ENCODE measurements at places on chromosomes 16 and 17.

DNA sequence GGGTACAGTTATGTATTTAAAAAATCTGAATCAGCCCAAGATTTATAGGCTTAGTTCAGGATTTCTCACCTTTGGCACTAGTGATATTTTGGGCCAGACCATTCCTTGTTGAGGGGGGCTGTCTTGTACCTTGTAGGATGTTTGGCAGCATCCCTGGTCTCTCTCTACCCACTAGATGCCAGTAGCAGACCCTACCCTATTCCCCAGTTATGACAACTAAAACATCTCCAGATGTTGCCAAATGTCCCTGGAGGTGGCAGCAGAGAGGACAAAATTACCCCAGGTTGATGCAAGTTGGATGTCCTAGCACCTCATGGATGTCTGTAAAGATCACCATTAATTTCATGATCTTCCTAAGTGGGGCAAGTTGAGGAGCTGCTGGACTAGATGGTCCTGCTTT is 45.8 kb downstream of the SYT17 start:
- DNase-seq = no peak

GRCh38 chr16:51407199-51407598 is 256.1 kb upstream of the SALL1 start:
- DNase-seq = no peak

GRCh38 chr16:65284626-65285025 is 162.8 kb upstream of the CDH11 start:
- DNase-seq = no peak

DNA sequence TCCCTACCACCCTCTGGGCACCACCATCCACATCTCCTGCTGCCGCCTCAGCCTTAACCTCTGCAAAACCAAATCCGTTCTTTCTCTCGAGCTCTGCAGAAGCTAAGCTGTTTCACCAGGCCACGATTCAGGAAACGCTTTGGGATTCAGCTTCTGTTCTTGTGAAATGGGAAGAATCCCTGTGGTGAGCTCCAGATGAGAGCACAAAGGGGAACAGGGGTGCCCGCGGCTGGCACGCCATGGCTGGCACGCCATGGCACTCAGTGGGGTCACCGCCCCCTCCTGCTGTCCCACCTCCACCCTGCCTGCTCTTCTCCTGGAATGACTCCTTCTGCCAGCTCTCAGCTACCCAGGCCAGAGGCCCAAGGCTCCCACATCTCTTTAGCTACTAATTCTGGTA is 5.7 kb downstream of the QPRT start:
- no peak for DNase-seq

GRCh38 chr16:64375391-64375980 is 746.4 kb downstream of the CDH11 start:
- DNase-seq = no peak

DNA sequence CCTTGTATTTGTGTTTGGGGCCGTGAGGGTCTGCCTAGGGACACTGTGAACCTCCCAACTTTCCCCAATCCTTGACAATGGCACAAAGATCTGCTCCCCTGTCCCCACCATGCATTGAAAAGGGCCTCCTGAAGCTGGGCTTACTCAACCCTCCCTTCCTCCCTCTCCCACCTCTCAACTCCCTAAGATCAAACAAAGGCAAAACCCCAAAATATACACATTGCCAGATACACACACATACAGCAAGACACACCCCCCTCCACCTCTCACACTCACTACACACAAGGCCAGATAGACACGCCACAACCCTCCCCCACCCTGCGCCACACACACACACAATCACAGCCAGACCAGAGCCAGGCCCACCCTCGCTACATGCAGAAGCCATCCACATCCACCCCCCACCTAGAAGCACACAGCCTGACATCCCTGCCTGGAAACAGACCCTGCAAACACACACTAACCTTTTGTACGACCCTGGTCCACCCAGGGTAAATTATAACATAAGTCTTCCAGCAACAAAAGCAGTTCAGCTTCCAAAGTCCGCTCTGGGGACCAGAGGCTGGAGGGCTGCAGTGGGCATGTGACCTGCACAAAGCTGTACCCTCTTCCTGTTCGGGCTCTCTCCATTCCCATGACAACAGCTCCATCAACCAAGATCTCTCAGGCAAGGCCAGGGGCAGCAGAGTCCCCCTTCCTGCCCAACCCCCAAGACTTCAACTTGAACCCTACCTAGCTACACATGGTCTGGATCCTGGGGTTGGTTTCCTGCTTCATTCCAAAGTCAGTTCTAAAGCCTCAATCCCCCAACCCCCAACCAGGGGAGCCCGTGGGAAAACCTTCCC is 1.9 kb downstream of the PCGF2 start:
- no peak for DNase-seq

DNA sequence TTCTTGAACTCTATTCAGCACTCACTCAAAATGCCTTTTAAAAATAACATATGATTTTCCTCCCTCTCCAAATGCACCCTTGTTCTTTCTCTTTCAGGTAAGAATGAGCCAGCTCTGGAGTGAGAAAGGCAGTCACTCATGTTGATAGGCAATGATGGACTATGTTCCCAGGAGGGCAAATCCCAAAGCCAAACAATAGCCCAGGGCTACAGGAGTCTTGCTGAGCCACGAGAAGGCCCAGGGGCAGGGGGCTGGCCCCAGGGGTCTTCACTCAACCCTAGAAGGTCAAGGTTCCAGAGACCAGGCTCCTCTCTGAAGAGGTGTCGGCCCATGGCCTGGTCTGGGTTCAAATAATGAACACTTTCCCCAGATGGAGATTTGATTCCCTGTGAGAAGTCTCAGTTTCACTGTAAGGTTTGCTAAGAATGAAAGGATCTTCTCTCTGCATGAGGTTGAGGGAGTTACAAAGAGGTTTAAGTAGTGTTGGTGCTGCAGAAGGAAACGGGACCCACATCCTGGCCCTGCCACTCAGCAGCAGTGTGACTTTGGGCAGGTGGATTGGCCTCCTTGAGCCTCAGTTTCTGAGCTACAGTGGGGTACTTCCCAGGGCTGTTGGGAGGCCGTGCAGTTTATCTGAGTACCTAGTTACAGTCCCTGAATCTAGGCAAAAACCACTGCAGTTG is 49.0 kb downstream of the RTN4RL1 start:
- DNase-seq = no peak

GRCh38 chr16:8721336-8722024 is 47.1 kb downstream of the ABAT start:
- no peak for DNase-seq

DNA sequence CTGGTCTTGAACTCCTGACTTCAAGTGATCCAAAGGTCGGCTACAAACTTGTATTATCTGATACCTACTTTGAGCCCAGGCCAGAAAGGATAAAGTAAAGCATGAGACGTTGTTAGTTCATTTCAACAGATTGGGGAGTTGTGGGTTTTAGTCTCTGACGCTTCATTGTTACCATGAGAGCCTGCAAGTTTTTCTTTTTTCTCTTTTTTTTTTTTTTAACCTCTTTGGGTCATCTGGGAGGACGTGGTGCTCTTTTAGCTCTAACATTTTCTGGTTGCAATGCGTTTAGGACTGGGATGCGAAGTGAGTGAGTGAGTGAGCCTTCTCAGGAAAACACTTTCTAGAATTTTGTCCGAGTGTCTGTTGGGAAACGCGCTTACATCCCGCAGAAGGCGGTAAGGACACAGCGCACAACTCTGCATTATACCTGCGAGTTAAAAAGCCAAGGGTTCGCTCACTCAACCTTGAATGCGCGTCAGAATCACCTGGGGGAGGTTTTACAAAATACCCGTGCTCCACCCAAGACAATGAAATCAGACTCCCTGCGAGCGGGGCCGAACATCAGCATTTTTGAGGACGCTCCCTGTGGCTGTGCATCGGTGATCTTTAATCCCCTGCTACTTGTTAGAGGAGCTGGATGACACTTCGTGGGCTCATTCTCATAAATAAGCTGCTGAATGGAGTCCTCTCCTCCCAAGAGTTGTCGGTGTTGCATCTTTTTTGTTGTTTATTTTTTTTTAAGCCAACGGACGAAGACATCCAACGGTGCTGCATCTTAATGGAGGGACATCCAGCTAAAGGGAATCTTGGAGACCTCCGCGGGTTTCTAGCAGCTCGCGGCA is 629 bp upstream of the RNF135 start:
- no peak for DNase-seq

DNA sequence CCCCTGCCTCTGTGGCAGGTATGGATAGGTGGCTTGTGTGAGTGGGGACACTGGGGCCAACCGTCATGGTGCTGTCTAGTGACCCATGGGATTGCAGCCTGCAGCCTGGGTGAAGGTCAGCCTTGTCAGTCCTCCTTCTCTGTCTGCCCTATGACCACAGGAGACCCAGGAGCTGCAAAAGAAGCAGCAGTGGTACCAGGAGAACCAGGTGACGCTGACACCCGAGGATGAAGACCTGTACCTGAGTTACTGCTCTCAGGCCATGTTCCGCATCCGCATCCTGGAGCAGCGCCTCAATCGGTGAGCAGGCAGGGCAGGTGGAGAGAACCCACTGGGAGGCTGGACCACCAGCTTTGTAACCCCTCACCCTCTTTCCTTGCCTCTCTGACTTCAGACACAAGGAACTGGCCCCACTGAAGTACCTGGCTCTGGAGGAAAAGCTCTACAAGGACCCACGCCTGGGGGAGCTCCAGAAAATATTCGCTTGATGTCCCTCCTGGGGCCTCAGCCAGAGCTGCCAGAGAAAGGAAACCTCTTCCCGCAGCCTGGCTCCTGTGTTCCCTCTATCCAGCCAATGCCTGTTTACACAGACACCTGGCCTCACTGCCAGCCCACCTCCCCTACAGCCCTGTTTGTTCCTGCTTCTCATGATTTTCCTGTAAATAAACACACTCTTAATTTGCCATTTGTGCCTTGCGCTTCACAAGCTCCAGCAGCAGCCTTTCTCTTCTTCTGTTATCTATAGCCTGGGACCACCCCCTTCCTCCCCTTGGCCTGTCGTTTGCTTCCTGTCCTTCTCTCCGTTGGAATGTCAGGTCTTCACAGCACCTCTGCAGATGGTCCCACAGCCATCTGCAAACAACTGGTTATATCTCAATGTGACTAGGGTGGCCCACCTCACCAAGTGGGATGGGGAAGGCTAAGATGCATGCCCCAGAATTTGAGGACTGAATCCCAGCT is 4.5 kb upstream of the KATNB1 start:
- no peak for DNase-seq

DNA sequence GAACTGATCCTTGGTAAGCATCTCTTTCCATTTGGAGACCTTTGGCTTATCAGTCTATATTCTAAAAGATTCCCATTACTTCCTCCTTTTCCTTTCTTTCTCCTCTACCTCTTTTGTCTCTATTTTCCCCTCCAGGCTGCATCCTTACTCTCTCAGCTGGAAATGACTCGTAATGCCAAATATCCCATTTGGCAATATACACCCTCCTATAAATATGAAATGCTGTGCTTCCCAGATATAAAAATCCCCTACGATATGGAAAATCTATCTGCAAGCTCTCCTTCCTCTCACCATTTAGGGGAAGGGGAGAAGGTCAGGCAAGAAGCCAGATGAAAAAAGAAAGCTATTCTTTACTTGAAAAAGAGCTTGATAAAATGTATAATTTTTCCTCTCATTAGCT is 39.9 kb downstream of the XPO6 start:
- DNase-seq = no peak

- peak; percentile 49 for DNase-seq
These were observed 522 bp upstream of the VEZF1 start for GRCh38 chr17:57988301-57989250.

DNA sequence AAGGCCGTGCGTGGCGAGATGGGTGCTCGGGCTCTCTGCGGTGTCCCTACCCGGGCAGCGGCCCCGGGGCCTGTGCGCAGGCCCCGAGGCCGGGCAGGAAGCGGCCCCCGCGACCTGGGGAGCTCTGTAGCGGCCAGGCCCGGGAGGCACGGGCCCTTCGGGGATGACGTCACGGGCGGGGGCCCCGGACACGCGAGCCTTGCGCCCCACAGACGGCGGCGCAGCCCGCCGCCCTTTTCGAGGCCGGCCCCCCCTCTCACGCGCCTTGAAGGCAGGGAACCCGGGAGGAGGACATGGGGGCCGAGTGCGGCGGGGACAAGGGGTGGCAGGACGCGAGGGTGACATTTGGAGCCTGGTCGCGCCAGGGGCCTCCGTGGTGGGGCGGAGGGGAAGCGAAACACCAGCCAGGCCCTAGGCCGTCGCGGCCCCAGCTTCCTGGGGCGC is 1.1 kb downstream of the RAI1 start:
- peak; percentile 19 for DNase-seq

- DNase-seq = no peak
These were observed 32.0 kb upstream of the PLLP start for GRCh38 chr16:57316390-57317017.

DNA sequence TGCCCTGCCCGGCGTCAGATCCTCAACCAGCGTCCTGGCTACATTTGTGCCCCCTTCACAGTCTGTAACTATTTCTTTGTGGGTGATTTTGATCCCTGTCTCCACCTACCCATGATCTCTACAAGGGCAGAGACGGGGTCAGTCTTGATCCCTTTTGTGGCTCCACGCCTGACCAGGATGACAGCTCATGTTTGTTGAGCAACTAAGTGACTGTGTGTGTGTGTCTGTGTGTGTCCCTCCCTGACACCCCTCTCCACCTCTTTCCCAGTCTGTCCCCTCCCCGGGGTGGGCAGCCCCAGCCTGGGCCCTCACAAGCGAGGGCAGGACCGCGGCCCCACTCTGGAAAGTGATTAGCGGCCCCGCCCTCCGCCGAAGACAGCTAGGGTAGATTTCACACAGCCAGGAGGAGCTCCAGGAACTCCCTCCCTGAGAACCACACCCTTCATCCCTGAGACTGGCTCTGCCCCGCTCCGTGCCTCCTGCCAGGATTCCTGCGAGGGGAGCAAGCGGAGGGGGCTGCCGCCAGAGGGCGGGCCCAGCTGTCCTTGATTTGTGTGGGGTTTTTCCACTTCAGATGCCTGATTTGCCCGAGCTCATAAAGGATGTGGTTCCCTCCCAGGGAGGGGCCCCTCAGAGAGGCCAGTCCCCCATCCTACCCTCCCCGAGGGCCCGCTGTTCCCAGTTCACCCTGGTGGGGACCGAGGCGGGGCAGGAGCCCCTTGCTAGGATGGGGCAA is 5.3 kb upstream of the HS3ST6 start:
- DNase-seq = no peak
